ENCODE measurements at places on chromosomes 7 and 10.

GRCh38 chr7:55400191-55400590, 35.1 kb downstream of the LANCL2 start:
- DNase-seq: no peak

- DNase-seq: no peak
These were observed 60.3 kb downstream of the CNTNAP2 start for GRCh38 chr7:146176860-146177259.

GRCh38 chr10:49625411-49625810, 11.6 kb downstream of the CHAT start:
- no peak for DNase-seq

GRCh38 chr7:3380886-3381685, 80.0 kb downstream of the SDK1 start:
- no peak for DNase-seq

- DNase-seq: peak; percentile 47
These were observed 11.0 kb downstream of the POT1 start for GRCh38 chr7:124918662-124919061.

GRCh38 chr10:120511165-120511564, 54.1 kb downstream of the PLPP4 start:
- DNase-seq: no peak

DNA sequence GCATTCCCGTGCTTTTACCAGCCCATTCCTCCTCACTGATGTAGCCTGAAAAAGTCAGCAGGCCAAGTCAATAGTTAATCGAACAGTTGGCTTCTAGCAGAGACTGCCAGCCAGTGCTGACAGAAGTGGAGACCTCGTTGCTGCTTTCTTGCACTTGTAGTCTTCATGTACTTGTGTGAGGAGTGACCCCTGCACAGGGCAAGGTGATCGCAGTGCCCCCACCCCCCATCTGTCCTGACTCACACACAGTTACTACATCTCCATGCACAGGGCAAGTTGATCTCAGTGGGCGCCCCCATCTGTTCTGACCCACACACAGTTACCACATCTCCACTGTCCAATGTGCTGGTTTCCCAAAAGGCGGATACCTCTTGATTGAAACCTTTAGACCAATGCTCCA, 34.2 kb downstream of the C10orf71 start:
- DNase-seq: no peak
